ENCODE measurements at places on chromosomes 4 and X.
A peak's percentile ranks its signal among the peaks of the same experiment; 100 is the strongest.

GRCh38 chr4:150248181-150248580, 169.9 kb downstream of the DCLK2 start:
- no peak for DNase-seq

DNA sequence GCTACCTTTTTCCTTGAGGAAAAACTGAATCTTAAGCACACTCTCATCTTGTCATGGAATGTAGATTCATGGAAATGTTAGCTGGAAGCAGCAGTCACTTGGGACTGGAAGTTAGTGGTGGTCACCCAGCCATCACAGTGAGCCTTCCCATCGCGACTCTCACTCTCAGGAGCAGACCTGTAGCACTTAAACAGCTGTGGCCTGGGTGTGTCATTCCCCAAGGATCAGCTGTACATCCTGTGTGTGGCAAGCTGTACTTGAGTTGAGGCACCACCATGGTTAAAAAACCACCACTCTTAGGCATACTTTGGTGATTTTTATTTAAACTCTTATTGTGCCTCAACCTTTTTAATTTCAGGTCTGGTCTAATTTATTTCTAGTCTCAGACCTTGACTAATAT, 46.7 kb downstream of the JADE1 start:
- no peak for DNase-seq

- no peak for DNase-seq
These were observed 24.4 kb upstream of the ZFX start for GRCh38 chrX:24125028-24125612.

DNA sequence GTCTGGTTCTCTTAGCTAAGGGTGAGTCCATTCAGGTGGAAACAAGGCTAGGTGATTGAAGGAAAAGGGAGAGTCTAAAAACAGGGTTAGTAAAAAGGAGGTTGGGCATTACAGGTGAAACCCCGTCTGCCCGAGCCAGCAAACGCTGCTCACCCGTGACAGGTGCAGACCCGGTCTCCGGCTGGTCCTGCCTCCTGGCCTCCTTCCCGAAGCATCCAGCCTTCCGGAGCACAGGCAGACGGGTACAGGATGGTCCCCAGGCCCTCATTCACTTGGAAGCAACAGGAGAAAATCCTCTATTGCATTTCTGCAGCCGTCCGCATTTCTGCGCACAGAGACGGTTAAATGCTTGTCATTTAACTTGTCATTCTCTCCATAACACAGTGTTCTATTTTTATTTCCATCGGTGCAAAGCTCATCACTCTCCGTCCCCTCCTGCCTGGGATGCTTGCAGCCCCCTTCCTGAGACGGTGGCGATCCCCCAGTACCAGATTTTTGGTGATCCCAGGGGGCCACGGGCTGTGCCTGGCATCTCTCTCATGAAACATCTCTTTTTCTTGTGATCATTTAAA, 90.8 kb upstream of the PPP2R3B start:
- no peak for DNase-seq

DNA sequence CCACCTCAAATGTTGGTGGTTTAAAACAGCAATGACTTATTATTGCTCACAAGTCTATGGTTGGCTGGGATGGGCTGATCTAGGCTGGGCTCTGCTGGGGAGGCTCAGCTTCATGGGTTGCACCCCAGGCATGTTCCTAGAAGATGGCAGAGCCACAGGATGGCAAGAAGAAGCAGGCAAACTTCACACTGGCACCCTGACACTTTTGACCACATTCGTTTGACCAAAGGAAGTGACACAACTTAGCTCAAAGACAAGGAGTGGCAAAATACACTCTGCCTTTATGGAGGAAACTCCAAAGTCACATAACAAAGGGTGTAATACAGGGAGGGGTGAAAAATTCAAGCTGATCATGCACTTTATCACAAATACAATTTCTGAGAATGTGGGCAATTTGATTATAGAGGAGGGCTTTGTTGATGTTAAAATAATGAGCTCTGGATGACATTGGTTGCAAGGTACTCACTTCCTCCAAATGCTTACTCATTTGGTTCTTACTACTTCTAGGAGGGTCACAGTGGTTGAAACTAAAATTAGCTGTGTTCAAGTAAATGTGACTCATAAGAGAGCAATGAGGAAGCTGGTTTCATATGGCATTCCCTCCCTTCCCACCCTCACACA, 249.2 kb upstream of the RPS6KA3 start:
- peak; percentile 74 for DNase-seq

DNA sequence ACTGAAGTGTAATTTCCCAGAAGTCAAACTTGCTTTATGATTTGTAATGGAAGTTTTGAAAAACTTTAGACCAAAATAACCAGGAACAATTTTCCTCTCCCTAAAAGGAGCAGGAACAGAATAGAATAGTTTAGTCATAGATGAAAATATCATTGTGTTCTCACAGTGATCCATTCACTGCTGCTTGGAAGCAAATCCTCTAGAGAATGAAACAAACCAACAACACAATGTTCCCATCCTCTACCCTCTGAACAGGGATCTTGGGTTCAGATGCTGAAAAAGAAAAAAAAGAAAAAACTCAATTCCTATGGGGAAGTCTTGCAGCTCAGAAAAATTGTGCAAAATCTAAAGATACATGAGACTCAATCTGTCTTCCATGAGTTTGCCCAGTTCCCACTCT, 12.2 kb downstream of the DSPP start:
- DNase-seq, result no peak

- DNase-seq, result no peak
These were observed 382.0 kb downstream of the MAGEB5 start for GRCh38 chrX:26597981-26598380.

DNA sequence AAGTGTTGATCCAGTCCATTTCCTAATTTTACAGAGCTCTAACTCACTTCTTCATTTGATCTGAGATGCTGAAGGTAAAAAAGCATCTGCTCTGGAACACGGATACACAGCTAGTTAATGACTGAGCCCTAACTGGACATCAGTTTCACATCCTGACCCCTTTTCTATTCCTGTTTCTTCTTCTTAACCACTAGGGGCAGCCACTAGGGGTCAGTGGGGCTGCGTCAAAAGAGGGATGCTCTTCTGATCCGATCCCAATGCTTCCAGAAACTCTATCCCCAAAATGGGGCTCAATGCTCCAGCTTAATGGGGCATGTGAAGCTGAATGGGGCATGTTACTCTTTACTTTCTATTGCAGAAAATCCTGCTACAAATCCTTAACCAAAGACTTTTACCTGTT, 33.4 kb upstream of the PHKA2 start:
- DNase-seq, result peak; percentile 34

GRCh38 chr4:53908661-53909078, 155.7 kb downstream of the CHIC2 start:
- peak; percentile 83 for DNase-seq

DNA sequence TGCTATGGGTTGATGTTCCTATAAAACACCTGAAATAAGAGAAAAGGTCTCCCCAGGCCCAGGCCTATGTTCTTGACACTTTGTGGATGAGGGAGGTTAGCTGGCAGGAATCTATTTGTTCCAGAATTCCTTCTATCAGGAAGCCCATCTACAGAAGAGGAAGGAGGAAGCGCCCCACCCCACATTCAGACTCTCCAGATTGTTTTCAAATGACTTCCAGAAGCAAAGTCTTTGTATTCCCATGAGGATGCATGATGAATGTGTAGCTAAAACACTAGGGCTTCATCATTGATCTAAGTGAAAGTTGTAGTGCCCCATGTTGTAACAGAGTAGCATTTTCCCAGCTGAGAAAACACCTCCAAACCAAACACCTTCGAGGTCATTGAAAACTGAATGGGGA, 16.4 kb downstream of the OTC start:
- DNase-seq, result no peak

DNA sequence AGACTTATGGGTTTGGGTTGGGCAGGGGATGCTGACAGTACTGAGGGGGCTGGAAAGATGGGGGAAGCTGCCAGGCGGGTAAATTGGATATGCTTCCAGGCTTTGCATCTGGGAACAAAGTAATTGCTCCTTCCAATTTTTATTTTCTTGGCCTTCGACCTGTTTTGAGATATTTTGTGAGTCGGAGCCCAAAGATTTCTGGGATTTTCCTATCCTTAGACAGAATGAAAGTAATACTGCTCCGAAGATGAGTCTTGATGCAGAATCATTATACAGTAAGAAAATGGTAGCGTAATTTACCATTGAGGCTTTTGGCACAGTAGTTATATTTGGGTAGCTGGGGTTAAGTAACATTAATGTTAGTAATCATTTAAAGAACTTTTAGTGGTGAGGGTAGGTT, 1.4 kb downstream of the SMARCA5 start:
- no peak for DNase-seq

DNA sequence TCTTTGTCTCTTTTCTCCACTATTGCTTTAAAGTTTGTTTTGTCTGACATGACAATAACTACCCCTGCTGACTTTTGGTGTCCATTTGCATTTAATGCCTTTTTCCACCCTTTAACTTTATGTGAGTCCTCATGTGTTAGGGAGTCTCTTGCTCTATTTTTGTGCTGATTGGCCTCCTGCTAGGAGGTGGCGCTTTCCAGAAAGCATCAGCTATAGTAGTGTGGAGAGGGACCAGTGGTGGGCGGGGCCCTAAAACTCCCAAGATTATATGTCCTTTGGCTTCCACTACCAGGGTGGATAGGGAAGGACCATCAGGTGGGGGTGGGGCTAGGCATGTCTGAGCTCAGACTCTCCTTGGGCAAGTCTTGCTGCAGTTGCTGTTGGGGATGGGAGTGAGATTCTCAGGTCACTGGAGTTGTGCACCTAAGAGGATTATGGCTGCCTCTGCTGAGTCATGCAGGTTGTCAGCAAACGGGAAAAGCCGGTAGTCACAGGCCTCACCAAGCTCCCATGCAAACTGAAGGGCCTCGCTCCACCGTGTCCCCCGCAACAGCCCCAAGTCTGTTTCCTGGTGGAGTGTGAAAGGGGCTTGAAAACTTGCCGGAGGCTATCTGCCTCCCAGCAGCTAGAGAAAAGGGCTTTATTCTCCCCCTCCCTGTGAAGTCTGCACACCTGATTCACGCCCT, 156.3 kb downstream of the CPEB2 start:
- DNase-seq, result no peak

GRCh38 chr4:149465955-149466354, 349.7 kb downstream of the IQCM start:
- DNase-seq, result no peak

- DNase-seq, result no peak
These were observed 20.7 kb upstream of the ZNF185 start for GRCh38 chrX:152876931-152877840.

DNA sequence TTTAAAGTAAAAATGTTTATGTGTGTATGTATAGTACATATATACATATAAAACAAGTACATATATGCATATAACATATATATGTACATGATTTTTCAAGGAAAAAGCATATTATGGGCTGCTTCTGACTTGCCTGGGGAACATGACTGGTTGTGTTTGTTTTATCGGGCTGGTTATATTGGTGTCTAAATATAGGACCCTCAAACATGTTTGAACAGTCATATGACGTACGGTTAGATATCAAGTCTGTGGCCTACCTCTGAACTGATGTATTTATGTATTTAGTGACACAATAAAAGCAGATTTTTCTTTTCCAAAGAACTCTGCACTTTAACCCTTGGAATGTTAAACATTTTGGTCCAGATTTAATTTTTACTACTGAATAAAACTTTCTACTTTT, 37.9 kb upstream of the ARSD start:
- no peak for DNase-seq

DNA sequence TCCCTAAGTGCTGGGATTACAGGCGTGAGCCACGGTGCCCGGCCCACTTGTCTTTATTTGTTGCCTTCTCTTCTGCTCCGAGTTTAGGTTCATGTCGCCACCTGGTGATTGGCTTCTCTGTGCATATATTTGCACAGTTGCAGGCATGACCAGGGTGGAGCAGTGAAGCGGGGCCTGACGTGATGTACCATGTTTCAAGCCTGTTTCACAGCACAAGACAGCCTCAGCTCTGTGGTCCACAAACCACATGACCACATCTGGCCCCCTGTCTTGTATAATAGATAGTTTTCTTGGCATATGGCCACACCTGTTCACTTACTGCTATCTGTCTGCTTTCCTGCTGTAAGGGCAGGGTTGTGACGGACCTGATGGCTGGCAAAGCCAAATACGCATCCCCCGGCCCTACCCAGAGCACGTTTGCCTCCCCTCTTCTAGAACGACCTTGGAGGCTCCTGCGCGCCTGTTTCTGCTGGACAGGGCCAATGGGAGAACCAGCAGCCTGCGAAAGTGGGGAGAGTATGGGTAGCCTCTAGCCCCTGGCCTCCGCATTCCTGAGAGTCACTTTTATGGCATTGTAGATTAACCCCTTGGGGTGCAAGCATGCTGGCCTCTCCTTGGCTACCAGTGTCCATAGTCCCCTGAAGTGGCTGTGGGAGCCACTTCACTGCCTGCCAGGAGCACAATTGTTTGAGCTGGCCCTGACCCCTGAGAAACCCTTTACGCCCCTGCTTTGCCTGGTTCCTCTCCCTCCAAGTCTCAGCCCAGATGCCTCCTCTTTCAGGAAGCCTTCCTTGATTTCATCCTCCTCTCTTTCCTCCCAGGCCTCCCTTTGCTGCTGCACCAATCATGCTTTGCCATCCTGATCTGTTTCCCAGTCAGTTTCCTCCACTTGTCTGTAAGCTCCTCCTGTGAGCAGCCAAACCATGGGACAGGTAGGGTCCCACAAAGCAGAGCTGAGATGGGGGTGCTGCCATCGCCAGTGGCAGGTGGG, 6.0 kb upstream of the SH3TC1 start:
- peak; percentile 57 for DNase-seq

DNA sequence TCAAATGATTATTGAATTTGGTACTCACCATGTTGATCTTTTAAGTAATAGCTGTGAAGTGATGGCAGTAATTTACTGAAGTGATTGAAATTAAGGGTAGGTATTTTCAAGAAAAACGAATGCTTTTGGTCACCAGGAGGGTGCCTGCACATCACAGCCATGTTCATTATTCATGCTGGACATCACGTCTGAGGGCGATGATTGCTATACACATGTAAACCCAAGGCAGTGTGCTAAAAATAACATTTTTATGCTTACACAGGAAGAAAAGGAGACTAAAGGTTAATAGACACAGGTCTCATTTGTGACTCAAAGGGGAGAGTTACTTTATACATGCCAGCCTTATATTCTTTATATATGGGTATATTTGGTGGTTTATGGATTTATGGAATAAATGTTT, 1146.0 kb downstream of the NLGN4X start:
- DNase-seq, result no peak

GRCh38 chr4:8457646-8458252, 17.2 kb downstream of the TRMT44 start:
- peak; percentile 13 for DNase-seq
